Activated naive CD4-positive, alpha-beta T cell treated with anti-CD3 and anti-CD28 coated beads, Interleukin-2, amount 50 U/mL, for 16 hours (primary cell): ENCODE measurements at places on chromosomes 4 and X.
A peak's percentile ranks its signal among the peaks of the same experiment; 100 is the strongest.

GRCh38 chr4:159608436-159608835 lies 505.6 kb downstream of the RAPGEF2 start:
- DNase-seq = no peak

DNA sequence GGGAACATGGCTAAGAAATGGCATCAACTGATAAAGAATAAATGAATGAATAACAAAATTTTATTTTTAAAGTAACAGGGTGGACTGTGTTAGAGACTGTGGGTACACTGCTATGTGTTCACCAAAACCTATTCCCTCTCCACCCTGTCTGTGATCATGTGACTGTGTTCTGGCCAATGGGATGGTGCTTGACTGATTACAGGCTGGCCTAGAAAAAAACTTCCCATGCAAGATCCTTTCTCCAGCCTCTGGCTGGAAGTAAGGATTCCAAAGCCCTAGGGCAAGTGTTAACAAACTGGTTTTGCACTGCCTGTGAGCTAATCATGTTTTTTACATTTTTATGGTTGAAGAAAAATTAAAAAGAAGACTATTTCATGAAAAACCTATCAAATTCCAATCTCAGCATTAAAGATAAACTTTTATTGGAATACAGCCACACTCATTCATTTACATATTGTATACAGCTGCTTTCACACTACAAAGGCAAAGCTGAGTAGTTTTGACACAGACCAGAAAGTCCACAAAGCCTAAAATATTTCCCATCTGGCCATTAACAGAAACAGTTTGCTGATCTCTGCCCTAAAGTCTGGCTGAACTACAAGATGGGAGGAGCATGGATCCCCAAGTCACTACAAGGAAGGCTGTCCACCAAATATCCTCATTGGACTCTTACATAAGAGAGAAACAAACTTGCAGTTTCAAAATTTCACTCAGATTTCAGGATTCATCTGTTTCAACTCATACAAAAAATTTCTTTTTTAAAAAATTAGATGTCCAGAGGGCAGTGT lies 133.2 kb downstream of the ARHGAP6 start:
- no peak for DNase-seq

DNA sequence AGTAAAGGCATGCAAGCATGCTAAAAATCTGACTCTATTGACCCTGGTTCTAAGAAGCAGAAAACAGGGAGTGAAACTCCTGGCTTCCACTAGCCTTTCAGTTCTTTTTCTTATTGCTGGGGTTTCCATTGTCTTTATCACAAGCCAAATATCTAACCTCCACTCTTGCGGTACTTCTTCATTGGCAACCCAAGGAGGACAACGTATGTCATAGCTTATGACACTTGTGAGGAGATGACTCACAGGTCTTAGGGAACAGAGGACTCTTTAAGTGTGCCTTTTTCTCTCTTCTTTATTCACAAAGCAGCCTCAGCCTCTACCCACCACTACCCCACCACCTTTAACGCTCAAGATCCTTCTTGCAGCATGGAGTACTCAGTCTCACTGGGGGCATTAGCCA lies 124.2 kb downstream of the GUCY2F start:
- no peak for DNase-seq

GRCh38 chr4:54318904-54319303 lies 89.8 kb downstream of the PDGFRA start:
- no peak for DNase-seq

DNA sequence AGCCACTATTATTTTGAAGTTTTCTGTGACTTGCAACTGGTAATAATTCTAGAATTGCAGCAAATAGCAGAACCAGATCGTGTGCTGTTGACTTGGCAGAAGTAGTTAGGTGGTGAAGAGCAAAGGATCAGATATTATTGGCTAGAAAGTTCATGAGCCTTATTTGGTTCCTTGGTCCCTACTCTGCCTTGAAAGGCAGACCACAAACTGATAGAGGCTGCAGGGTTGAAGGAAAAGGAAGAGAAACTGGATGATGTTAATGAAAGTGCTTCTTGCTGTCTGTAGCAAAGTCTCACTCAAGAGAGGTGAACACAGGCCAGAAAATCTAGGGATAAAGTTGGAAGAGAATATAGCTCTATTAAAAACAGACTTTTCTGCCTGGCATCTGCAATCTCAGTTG lies 41.2 kb upstream of the RNF150 start:
- DNase-seq = no peak

DNA sequence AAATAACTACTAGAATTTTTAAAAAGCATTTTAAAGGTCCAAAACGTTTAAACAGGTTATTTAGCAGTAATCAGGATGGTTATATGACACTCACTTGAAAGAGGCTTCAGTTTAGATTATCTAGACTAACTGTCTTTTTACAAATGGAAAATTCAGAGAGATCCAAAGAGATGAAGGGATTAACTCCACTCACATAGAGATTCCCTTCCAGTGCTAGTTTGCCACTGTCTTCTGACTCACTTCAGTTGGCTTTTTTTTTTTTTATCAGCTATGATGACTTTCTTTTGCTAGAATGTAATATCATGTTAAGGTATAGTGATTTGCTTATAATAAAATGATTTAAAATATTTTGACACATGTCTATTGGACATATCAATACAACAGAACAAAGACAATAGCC lies 43.8 kb downstream of the GALNT7 start:
- DNase-seq = no peak

DNA sequence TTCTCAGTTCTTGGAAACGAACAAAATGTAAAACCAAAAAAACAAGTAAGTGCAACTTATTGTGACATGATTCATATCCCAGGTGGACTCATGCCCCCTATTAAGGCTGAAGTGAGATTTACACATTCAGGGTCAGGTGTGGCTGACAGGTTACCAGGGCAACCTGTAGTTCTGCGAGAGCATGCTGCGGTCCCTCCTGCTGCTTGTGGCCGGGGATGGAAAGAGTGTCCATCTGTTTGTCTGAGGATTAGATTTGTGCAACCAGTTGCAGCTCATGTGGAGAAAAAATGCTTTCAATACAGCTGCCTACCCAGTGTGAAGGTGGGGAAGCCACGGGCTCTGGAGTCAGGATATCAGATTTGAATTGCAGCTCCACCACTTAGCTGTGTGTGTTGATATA lies 78.8 kb downstream of the FAM184B start:
- DNase-seq = no peak

GRCh38 chrX:12947545-12948235 lies 27.2 kb upstream of the TMSB4X start:
- DNase-seq = no peak

DNA sequence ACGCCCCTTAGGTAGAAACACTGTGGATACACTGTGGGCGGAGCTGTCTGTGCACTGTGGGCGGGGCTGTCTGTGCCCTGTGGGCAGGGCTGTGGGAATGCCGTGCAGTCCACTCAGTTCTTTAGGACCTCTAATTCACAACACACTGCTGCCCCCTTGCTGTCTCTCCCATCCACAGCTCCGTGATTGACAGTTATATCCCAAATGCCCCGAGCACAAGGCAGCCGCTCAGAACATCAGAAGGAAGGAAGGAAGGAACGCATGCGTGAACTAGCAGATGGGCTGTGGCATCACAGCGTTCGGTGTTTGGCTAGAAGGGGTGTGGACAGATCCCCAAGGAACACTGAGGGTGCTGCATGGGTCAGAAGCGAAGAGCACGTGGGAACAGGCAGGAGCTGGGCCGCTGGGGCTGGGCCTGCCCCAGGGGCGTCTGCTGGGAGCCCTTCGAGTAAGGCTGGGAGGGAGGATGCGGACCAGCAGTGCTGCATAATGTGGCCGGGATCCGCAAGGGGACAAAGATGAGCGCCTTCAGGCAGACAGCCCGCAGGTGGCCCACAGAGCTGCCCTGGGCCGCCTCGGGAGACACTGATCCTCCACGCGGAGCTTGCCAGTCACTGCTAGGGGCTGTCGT lies 29.8 kb downstream of the ACOX3 start:
- DNase-seq = no peak

GRCh38 chr4:47060561-47060960 lies 29.2 kb downstream of the GABRB1 start:
- DNase-seq = no peak

GRCh38 chr4:3638080-3638795 lies 106.0 kb upstream of the LRPAP1 start:
- DNase-seq = no peak

DNA sequence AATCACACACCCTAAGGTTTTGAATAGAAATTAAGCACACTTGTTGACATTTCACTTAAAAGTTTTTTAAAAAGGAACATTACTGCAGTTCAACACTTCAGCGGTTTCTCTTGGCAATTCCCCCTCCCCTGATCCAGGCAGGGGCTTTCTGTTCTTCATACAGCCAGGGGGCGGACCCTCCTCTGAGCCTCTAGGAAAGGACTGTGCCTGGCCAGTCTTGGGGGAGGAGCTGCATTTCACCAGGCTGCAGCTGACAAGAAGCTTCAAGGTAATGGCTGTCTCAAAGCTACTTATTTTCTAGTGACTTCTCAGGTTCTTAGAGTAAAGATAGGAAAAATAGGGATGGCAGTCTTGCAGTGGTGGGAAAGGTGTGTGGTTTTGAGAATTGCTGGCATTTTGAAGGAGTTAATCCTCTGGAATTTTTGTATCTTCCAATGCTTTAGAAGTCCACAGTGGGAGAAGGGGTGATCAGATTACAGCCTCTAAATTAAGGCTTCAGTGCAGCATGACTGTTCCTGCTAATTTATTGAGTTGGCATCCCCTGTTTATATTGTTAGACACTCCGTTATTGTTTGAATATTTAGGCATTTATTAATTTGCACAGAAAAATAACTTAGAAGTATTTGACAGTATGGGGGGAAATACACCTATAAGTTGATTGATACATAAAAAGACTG lies 33.5 kb downstream of the PWWP3B start:
- no peak for DNase-seq

DNA sequence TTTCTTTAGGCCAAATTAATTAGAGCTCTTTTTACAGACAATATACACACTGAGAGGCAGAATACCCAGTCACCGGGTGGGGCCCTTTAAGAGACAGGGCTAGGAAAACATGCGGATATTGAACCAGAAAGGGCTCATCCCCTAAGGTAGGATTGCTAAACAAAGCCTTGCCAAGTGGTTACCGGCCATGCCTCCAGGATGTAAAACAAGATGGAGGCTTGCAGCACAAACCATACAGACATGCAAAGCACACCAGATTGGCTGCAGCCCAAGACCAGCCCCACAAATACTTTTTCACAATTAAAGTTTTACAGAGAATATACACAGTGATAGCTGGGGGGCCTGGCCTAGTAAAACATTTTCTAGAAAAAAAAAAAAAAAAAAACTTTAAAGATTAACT lies 210.0 kb downstream of the KLHL4 start:
- no peak for DNase-seq

GRCh38 chr4:156623376-156623775 lies 348.2 kb downstream of the PDGFC start:
- DNase-seq = no peak

GRCh38 chrX:119479845-119480244 lies 11.6 kb downstream of the SLC25A5 start:
- no peak for DNase-seq

DNA sequence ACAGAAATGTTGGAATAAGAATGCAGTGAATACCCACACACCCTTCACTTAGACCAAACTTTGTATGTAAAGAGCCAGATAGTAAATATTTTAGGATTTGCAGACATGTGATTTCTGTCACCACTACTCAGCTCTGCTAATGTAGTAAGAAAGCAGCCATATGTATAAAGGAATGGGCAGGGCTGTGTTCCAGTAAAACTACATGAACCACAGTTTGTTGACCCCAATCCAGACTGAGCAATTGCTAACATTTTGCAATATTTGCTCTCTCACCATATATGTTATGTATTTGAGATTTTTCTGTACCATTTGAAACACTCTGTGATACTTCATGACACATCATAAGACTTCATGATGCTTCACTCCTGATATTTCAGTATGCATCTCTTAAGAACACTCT lies 32.0 kb upstream of the TBC1D1 start:
- DNase-seq = no peak

DNA sequence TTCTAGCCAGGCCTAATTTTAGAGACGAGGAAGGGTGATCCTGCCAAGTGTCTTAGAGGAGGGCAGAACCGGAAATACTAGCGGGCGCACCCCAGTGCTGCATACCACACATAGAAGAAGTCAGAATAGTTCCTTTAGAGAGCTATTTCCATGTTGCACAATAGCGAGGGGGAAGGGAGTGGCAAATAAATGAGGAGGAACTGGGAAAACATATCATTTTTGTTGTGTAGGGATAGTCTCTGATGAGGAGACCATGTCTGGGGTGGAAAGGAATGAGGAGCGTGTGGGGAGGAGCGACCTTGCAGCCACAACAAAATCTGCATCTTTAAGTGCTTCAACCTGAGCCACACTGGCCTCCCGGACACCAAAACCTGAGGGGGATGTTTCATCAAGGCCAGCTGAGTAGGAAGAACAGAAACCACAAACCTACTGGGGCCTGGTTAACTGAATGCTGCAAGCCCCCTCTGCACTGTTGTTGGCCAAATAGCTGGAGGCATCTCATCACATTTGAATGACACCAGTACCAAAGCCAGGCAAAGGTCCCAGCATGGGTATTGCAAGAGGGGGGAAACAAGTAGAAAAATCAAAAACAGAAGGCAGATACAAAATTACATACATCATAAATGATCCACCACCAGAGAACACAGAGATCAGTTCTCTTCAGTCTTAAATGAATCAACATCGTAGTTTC lies 26.7 kb upstream of the C1QTNF7 start:
- peak; percentile 20 for DNase-seq
